ENCODE measurements at places on chromosomes 5 and 9.

DNA sequence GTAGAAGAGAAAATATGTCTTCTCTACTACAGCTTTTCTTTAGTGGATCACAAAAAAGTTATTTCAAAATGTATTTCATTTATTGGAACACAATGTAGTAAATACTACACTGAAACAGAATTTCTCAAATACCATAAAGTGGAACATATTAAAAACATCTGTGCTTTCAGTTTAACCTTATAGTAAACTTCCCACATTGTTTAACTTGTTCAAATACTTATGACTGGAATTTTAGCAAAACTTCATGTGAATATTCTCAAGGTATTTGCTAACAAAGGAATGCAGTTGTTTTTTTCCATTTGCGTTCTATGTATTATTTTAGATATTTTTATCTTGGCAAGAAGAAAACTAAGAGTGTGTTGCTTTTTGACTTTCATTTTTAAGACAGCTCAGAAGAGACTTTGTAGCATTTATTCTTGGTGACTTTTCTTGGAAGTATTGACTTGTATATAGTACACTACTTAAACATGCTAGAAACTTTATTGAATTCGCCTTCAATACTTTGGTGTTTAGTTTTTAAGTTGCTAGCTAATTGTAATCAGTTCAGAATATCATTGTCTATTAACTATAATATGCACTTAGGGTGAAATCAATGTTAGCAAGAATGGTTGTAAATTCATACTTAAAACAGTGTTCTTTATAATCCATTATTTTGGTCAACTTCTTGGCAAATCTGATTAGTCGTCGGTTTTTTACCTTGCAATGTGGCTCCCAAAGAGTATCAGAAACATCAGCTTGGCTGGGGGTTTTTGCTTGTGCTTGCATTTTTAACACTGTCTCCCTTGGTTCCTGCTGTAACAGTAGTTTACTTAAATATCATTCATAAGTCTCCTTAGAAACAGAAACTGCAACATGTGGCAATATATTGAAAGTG, 5.0 kb upstream of the RHOBTB3 start:
- peak; percentile 45 for DNase-seq

DNA sequence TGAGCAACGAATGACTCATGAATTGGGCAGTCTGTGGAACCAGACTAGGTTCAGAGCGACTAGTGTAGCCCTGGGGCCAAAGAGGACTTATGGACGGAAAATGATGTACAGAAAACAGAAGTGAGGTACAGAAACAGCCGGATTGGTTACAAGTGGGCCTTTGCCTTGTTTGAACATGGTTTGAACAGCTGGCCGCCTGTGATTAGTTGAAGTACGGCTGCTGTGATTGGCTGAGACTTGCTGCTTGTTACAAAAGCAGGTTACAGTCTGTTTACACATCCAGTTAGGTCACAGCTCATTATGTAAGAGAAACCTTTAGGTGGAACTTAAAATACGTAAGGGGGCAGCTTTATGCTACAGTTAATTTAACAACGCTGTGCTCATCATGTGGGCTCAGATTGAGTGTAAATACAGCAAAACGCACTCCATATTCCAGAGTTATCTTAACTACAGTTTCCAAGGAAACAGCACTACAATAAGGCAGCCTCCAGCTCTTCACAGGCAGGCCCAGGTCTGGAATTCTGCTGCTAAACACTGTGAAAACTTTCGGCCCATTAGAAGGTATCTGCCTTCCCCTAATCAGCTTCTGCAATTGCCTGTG, 6.5 kb downstream of the AMACR start:
- DNase-seq, result peak; percentile 66

- peak; percentile 61 for DNase-seq
Observed at GRCh38 chr5:141814064-141814964, 63.9 kb downstream of the PCDH1 start.

DNA sequence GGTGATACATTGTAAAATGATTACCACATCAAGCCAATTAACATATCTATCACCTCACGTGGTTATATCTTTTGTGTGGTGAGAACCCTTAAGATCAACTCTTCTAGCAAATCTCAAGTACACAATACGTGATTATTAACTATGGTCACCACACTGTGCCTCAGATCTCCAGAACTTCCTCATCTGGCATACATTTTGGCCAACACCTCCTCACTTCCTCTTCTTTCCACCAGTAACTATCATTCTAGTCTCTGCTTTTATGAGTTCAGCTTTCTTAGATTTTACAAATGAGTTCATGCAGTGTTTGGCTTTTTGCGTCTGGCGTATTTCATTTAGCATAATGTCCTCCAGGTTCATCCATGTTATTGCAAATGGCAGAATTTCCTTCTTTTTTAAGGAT, 35.8 kb downstream of the PRKACG start:
- no peak for DNase-seq

DNA sequence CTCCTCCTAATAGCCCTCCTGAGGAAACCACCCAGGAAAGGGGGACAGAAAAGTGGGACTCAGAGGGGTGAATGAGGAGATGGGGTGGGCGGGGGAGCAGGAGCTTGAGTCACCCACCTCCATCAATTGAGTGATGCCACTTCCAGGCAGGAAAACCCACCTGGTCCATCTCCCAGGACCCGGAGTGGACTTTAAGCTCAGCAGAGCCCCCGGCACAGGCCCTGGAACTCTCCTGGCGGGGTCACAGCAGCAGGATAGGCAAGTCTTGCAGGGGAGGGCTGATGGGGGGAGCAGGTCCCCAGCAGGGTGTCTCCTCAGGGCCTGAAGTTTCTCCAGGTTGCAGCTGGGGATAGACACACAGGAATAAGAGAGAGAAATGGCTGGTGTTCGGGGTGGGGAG, 40.8 kb downstream of the LHX2 start:
- DNase-seq, result no peak

All from M059J (cell line).